Dermis microvascular lymphatic vessel endothelial cell (primary cell): ENCODE measurements at places on chromosomes 4 and X.
A peak's percentile ranks its signal among the peaks of the same experiment; 100 is the strongest.

GRCh38 chrX:111349101-111349500 lies 62.9 kb downstream of the DCX start:
- no peak for DNase-seq

- no peak for DNase-seq
These were observed 47.9 kb downstream of the AWAT2 start for GRCh38 chrX:70001708-70002341.

- DNase-seq, result peak; percentile 43
These were observed 177.9 kb downstream of the AFAP1 start for GRCh38 chr4:7761720-7762119.

DNA sequence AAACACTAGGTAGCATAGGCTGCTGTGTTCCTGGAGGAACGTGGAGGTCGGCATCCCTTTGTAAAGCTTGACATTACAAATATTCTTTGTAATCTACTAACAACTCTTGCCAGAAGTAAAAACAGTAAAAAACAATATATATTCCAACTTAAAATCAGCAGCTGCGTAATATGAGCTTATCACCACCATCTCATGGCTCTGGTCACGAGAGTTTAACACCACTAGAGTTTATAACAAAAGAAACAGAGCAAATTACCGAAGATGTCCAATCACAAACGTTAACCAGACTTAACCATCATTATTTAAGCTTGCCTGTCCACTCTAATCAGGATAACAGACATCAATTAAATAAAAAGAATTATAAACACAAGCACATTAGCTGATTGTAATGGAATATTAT lies 236.7 kb downstream of the PCDH7 start:
- no peak for DNase-seq

DNA sequence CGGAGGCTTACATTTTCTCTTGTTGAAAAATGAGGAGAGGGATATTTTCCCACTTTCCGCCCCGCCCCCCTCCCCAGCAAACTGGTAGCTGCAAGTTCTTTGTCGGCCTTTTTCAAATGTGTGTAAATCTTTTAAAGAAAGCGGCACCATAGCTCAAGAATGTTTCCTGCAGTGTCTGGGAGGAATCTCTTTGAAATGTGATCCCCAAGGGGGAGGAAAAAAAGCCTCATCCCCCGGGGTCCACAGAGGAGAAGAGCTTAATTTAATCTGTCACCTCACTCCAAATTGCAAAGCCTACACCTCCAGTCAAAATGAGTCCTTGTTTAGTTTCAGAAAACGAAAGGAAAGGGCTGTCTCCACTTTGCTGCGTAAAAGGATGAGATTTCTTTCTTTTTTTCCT lies 34.8 kb downstream of the ASMT start:
- DNase-seq, result no peak

GRCh38 chrX:68894142-68894512 lies 65.3 kb downstream of the EFNB1 start:
- DNase-seq, result no peak

- DNase-seq, result no peak
These were observed 2.0 kb downstream of the MID1IP1 start for GRCh38 chrX:38803243-38803587.

DNA sequence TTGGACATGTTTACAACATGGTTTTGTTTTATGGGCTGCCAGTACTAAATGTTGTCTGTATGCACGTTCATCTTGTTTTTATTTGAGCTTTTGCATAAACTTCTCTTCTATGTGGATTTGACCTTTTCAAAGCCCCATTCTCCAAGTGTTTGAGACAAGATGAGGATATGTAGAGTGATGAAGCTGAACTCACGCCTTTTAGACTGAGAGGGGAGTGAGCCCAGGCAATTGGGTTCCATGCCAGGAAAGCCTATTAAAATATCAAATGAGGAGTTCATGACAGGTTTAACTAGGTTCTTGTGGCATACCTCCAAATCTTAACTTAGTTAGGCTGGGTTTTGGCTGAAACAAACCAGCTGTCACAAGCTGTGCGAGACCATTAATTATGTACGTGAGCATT lies 170.4 kb upstream of the LDB2 start:
- DNase-seq, result no peak

- DNase-seq, result no peak
These were observed 64.1 kb upstream of the GPR78 start for GRCh38 chr4:8516061-8516573.

DNA sequence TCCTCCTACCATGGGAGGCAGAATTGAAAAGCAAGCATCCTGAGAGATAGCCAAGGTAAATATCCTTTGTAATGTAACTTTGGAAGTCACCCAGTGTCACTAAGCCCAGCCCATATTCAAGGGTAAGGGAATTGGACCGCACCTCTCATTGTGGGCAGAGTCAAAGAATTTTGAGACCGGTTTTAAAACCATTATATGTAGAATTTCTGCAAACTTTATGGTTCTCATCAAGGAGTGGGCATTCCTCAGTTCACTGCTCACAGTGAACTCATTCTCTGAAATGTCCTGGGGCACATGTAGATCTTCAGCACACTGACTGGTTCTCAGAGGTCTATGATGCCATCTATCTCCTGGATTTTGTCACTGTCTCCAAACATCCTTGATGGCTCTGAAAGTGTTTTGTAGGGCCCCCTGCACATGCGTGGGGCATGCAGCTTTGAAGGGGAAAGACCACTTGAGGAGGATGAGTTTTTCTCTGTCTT lies 35.3 kb upstream of the CHRNA9 start:
- DNase-seq, result no peak

GRCh38 chr4:165861363-165861762 lies 11.7 kb upstream of the TLL1 start:
- DNase-seq, result no peak

DNA sequence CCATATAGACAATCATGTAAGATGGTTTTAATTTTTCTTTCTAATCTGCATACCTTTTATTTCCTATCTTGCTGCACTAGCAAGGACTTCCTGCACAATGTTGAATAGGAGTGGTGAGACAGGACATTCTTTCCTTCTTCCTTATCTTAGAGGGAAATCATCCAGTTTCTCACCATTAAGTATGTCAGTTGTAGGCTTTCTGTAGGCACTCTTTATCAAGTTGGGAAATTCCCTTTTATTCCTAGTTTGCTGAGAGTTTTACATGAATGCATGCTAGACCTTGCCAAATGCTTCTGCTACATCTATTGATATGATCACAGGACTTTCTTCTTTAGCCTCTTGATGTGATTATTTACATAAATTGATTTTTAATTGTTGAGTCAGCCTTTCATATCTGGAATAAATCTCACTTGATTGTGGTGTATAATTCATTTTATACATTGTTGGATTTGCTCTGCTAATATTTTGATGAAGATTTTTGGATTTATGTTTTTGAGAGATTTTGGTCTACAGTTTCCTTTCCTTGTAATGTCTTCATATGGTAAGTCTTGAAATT lies 23.8 kb downstream of the RNF175 start:
- DNase-seq, result no peak

GRCh38 chrX:110145854-110146253 lies 142.9 kb downstream of the TMEM164 start:
- no peak for DNase-seq

GRCh38 chr4:180675359-180675650 lies 1567.9 kb upstream of the TENM3 start:
- no peak for DNase-seq

- DNase-seq, result no peak
These were observed 58.0 kb downstream of the COL4A6 start for GRCh38 chrX:108380222-108380621.

DNA sequence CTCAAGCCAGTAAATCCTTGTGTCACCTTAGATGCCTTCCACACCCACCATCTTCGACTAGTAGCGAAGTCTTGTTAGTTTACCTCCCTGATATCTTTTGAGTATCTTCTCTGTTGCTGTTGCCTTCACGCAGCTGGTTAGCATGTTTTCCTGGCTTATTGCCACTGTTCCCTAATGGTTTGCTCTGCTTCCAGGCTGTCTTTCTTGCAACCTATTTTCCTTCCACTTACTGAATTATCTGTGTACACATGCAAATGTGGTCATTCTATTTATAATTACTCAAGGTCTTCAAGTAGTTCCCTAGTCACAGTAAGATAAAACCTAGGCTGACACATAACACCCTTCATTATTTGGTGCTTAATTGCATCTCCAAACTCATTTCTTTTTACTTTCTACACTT lies 89.5 kb downstream of the UGT8 start:
- DNase-seq, result no peak

GRCh38 chr4:96035727-96036126 lies 195.8 kb downstream of the PDHA2 start:
- DNase-seq, result peak; percentile 1

GRCh38 chrX:68599256-68600152 lies 48.0 kb upstream of the STARD8 start:
- peak; percentile 7 for DNase-seq

DNA sequence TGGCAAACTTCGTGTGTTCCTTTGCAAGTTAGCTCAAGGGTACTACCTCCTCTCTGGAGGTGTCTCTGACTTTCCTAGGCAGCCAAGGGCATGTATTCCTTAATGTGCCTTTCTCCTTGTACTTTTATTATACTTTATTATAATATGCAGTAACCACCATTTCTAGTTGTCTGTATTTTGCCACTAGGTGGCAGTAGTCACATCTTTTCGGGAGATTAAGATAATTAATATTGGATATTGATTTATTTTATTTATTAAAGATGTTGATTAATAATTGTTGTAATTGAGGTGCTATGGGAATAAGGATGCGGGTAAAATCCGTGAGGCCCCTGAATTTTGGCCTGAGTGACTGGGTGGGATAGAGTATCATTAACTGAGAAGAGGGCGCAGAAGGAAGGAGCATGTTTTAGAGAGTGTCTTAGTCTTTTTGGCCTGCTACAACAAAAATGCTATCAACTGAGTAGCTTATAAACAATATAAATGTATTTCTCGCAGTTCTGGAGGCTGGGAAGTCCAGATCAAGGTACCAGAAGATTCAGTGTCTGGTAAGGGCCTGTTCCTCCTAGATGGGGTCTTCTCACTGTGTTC lies 153.3 kb downstream of the TMEM164 start:
- peak; percentile 7 for DNase-seq

DNA sequence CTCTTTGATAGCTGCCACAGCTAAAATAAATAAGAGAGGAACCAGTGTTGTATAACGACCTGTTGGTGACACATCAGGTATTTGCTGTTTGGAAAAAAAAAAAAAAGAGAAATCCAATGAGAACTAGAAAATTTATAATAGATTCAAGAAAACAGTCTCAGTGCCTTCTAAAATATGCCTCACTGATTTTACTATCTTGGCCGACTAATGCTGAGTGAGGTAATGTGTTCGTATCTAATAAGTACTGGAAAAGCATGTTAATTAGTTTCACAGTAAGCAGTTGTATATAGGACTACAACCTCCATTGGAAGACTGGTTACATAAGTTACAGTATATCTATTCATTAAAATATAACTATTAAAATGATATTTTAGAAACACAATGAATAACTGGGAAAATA lies 32.4 kb downstream of the ATP8A1 start:
- DNase-seq, result no peak

GRCh38 chr4:146179784-146180370 lies 4.4 kb downstream of the LSM6 start:
- DNase-seq, result peak; percentile 7

DNA sequence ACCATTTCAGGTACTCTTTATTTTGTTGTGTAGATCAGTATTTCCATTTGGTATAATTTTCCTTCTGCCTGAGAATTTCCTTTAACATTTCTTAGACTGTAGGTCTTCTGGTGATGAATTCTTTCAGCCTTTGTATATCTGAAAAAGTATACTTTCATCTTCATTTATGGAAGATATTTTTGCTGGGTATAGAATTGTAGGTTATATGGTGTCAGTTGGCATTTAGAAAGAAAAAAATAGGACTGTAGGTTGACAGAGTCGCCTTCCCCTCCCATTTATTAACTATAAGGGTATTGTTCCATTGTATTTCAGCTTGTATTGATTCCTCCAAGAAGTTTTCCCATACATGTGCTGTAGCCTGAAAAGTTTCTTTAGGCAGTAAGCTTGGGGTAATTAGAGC lies 71.9 kb downstream of the KDM6A start:
- no peak for DNase-seq

DNA sequence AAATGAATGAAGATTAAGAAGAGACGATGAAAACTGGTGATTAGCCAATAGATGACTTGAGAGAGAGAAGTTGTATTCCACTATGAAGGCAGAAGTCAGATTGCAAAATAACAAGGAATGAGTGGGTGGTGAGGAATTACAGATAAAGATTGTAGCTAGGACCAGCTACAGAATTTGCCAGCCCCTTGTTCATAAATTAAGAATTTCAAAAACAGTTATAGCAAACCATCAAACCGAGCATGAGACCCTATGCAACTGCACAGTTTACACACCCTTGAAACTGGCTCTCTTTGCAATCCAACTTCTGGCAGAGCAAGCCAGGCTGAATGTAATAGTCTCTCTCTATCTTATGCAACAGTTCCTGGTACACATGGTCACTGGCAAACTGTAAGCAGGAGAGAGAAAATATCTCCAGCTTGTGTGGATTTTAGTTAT lies 35.2 kb downstream of the STAP1 start:
- no peak for DNase-seq

- no peak for DNase-seq
These were observed 43.5 kb upstream of the SERTM2 start for GRCh38 chrX:111467896-111468295.
